Calu3 (cell line): ENCODE measurements at places on chromosomes 5 and 9.

DNA sequence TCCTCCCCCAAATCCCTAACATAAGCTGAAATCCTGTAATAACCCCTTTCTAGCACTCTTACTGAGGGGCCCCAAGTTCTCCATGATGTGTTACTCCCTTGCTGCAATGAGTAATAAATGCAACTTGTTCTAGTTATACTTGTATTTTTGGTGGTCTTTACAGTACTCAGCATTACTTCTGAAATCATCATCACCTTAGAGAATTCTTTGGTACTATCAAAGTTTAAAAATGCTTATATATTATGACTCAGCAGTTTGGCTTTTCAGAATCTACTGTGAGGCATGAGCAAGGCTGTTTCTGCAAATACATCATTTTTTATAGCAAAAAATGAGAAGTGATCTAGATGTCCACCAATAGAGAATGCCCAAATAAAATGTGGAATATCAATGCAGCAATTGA, 20.7 kb upstream of the ROPN1L start:
- no peak for DNase-seq

DNA sequence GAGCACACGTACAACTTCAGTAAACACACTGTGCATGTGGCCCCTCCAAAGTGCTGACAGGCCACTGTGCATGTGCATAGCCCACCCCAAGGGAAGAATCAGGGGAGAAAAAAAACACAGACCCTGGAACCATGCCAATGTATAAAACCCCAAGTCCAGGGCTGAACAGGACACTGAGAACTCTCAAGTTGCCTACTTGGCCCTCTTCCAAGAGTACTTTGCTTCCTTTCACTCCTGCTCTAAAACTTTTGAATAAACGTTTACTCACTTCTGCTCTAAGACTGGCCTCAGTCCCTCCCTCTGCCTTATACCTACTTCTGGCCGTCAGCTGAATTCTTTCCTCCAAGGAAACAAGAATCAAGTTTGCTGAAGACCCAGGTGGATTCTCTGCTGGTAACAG, 77.7 kb upstream of the NFIB start:
- no peak for DNase-seq

DNA sequence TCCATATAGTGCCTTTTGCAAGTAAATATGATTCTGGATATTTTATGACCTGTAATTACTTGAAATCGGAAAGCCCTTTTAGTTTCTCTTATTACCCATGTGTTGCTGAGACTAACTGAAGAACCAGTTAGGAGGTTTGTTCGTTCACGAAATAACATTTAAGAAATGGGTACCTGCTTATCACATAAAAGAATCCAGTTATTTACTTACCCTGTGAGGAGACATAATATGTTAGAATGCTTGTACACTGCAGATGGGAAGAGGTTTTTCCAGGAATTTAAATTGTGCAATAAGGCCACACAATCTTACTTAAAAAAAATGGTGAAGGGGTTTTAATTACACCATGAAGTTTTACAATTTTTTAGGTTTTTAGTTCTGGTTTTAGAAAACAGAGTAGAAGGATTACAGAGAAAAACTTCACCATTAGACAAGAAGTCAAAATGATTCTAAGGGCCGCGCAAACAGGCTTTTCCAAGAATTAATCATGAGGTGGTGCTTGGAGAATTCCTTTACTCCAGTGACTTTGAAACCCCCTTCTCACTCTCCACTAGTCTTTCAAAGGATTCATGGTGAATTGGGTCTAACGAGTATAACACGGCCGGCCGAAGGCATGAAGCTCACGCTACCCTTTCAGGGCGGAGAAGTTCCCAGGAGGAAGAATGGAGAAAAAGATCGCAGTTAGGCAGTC, 1.1 kb upstream of the PTGER4 start:
- no peak for DNase-seq

GRCh38 chr9:112771359-112772214, 21.0 kb downstream of the SNX30 start:
- no peak for DNase-seq

- no peak for DNase-seq
These were observed 3.7 kb upstream of the SVEP1 start for GRCh38 chr9:110583237-110583636.

DNA sequence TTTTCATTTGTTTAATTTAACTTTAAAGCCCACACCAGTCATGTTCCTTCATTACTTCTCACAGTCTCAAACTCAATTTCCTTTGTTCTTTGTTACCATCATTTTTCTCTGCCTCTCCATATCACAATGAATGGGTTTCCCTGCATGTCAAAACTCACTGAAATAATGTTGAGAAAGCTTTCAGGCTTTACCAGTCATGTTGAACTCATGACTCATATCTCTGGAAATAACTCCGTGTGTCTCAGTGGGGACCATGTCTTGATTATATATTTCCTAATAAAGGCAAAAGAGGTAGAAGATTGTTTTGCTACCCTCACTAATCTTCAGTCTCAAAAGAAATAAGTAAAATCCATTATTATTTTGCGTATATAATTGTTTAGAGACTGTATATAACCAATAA, 231.2 kb downstream of the CHSY3 start:
- DNase-seq = no peak

DNA sequence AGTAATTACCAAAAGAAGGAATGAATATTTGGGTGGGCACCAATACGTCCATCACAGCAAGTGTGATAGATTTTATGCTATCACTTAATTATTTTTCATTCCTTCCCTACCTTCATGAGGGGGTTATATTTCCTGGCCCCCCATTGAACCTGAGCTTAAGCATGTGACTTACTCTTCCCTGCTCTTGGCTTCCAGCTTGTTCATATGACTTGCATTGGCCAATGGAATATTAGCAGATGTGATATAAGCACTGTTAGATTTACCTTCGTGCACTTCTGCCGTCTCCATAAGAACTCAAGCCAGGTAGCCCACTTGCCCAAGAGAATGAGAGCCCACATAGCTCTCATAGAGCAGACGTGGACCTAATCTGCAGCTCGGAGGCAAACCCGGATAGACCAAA, 99.1 kb upstream of the SMARCA2 start:
- DNase-seq = no peak

DNA sequence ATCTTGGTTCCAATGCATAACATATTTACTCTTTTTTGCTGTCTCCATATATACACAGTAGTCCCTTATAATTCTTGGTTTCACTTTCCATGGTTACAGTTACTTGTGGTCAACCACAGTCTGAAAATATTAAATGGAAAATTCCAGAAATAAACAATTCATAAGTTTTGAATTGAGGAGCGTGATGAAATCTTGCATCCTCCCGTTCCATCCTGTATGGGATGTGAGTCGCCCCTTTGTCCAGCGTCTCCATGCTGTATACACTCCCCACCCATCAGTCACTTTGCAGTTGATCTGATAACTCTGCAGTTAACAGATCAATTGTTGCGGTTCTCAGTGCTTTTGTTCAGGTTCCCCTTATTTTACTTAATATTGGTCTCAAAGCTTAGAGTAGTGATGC, 11.5 kb upstream of the FAF2 start:
- no peak for DNase-seq

DNA sequence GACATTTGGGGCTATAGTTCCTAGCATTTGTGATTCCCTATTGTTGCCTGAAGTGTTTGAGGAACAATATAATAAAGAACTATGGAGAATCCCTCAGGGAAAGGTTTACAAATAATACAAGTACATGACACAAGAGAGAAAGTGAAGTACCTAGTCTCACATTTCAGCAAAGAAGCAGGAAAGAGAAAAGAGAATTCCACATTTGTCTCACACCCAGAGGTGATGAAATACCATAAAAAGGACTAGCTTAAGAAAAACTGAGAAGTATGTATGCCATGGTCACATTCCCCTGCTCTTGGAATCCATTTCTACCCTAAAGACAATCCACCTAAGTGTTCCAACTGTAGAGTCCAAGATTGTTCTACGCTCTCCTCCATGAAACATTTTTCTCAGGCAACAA, 79.0 kb upstream of the TARS1 start:
- DNase-seq = no peak

DNA sequence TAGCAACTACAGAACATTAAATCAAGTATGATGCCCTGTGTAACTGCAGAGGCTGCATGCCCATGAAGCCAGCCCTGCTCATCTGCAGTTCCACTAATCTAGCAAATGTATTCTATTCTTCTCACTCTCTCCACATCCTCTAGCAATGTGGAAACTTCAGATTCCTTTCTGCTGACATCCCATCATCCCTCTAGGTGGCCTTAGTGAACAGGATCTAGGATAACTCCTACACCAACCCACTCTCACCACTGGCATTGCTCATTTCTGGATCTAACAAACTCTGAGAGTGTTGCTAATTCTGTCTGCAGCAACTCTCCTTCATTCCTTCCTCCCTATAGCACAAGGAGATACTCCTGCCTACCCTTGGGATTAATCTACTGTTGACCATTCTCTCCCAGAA, 80.8 kb downstream of the FAM81B start:
- DNase-seq = no peak

- DNase-seq = no peak
These were observed 66.9 kb downstream of the SYK start for GRCh38 chr9:90868555-90868954.

DNA sequence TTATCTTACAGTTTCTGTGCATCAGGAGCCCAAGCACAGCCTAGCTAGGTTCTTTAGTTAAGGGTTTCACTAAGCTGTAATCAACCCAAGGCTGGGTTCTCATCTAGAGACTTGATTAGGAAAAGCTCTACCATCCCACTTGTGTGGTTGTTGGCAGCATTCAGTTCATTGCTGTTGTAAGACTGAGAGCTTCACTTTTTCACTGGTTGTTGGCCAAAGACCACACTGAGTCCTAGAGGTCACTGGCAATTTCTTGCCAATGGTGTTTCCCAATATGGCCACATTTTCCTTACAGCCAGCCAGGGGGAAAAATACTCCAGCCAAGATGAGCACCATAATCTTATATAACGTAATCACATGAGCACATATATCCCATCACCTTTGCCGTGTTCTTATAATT, 74.3 kb downstream of the SMIM15 start:
- DNase-seq = no peak

DNA sequence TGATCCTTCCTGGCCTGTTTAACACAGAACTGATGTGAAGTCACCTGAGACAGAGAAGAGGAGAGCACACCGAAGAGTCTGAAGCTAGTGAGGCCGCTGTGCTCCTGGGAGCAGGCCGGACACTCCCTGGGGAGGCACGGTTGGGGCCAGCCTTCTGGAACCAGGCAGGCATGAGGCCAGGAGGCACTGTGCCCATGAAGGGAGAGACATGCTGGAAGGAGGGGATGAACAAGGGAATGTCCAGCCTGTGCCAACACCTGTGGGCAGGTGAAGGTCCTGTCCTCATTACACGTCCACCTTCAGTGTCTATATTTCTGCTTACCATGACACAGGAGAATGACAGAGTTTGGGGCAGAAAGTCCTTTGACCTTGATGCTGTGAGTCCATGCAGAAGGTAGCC, 183.8 kb upstream of the S1PR3 start:
- DNase-seq = no peak

GRCh38 chr5:176366232-176366894, 1.1 kb downstream of the ARL10 start:
- no peak for DNase-seq

DNA sequence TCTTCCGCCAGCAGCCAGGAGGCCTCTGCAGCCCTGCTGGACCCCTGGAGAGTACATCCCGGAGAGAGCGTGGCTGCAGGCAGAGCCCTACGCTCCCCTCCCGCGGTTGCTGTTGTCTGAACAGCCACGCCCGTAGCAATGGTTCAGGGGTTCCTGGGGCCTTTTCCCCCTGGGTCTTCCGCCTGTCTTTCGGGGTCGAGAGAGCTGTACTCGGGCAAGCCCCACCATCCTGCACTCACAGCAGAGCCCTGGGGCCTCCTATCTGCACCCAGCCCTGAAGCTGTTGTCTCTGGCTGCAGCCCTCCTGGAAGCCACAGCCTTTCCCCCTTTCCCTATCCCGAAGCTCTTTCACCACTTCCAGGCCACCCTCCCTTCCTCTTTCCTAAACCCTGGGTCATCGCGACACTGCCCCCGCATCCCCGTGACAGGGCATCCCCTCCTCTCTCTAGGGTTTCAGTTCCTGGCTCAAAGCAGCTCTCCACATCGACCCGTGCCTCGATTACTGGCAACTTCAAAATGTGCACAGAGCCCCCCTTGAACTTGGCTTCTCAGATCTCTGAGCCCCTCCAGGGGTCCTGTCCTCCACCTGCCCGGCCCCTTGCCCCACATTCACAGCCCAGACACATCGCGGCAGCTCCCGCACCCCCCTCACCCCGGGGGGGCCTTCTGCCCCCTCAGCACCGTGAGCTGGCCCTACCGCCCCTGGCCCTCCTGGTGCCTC, 43.9 kb upstream of the CEP72 start:
- no peak for DNase-seq

DNA sequence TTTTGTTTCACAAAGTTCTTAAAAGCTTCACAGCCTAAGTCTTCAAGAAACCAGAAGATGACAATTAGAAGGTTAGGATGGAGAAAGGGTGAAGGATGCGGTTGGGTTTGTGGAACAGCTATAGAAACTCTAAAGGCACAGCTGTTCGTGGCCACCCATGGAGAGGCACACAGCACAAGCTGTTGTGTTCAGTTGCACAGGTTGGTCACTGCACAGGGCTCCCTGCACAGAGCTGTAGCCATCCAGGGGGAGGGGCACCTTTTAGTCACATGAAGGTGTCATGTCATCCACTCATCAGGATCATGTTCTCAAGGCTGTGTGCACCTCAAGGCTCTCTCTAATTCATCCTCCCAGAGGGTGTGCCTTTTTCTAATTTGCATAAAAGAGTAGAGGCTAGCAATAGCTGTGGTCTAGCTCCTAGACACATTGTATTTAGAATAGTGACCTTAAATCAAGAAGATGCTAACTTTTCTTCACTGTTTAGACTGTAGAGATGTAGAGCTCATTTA, 5.0 kb upstream of the RASGRF2 start:
- DNase-seq = no peak
